AML-193 (cell line): ENCODE measurements at places on chromosomes 16 and 17.

DNA sequence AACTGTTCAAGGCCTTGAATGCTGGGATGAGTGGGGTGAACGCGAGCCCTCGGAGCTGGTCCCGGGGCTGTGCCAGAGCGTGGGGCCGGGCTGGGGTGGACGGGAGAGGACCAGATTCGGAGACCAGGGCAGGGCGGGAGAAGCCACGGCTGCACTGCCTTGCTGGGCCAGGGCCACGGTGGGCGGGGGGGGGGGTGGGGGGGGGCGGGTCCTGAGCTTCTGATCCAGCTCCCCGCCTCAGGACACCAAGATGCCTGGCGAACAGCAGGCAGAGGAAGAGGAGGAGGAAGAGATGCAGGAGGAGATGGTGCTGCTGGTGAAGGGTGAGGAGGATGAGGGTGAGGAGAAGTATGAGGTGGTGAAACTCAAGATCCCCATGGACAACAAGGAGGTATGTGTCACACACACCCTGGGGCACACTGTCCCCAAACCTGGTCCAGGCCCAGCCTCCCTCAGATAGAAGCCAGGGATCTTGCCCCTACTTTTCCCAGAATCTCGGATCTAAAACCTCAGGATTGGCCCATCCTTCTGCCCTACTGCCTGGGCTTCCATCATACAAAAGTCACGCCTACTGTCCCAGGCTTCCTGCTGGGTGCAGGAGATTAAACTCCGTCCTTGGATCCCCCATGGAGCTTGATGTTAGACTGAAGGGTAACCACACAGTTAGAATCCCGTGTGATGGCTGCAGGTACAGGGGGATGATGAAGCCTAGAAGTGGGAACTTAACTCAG is 563 bp downstream of the ZNF771 start:
- DNase-seq, result no peak

- DNase-seq, result no peak
Observed at GRCh38 chr17:50208611-50209061, 7.2 kb upstream of the COL1A1 start.

GRCh38 chr17:47993964-47994363 is 23.1 kb downstream of the CDK5RAP3 start:
- DNase-seq, result no peak

DNA sequence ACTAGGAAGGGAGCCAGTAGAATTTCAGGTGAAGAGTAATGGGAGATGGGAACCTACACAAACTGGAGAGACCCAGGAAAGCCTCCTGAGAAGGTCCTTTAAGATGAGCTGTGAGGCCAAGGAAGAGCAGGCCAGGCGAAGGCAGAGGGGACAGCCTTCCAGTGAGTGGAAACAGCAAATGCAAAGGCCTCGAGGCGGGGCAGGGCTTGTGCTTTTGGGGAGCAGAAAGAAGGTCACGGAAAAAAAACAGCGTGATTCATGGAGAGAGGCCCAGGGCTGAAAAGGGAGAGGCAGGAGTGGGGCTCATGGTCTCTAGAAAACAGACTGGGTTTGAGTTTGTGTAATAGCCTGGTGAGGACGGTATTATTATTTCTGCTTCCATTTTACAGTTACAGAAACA is 386.5 kb upstream of the ASIC2 start:
- no peak for DNase-seq

- no peak for DNase-seq
Observed at GRCh38 chr16:66682271-66682670, 14.3 kb downstream of the CMTM4 start.
